Naive B cell (primary cell): ENCODE measurements at places on chromosomes 11 and 22. TPM values are rescaled to one million over a fixed set of nuclear protein-coding genes. Genes with fewer than 3 reads are reported as not detected.
A peak's percentile ranks its signal among the peaks of the same experiment; 100 is the strongest.

DNA sequence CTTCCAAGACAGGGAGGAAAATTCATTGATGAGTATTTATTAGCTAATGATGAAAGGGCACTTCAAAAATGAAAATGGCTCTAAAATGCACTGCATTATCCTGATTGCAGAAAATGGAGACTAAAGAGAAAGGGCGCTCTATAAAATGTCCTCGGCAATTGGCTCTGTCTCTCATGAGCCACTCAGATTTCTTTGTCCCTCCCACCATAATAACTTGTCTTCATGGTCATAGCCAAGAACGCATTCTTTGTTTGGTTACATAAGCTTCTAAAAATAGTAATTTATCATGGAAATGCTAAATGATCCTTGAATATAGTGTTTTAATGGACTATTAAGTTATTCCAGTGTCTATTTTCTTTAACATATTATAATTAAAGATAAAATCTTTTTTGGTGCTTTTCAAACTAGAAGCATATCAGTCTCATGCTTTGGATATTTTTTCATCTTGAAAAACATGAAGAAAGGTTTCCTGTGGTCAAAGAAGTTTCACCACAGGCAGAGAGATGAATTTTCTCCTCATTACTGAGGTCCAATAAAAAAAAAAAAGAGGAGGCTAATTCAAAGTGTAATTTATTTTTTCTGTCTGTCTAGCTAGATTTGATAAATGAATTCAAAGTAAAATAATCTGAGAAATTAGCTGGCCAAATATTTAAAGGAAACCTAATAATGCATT lies 238.1 kb upstream of the BLID start:
- DNase-seq: no peak

GRCh38 chr11:110162216-110162615 lies 69.0 kb downstream of the ZC3H12C start:
- no peak for DNase-seq

- DNase-seq: no peak
Measured at GRCh38 chr11:132980670-132981069, 551.6 kb downstream of the OPCML start.

DNA sequence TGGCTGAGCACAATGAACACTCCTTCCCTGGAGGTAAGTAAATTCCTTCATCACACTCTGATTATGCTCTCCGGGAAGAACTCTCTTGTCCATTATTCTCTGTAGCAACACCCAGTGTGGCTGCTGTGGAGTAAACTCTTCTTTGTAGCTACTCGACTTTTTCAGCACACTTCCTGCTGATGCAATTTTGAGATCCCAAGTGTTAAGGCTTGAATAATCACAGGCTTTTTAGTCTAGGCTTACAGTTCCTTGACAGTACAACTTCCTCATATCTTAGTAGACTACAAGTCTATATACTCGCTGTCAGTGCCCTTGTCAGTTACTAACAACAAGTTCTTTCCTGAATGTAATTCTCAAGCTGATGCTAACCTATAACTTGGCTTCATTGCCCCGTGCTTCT lies 301.8 kb upstream of the API5 start:
- DNase-seq: no peak

- DNase-seq: peak; percentile 16
Measured at GRCh38 chr11:7657306-7658025, 15.8 kb downstream of the CYB5R2 start.

GRCh38 chr11:110787680-110788079 lies 75.4 kb upstream of the ARHGAP20 start:
- DNase-seq: no peak

DNA sequence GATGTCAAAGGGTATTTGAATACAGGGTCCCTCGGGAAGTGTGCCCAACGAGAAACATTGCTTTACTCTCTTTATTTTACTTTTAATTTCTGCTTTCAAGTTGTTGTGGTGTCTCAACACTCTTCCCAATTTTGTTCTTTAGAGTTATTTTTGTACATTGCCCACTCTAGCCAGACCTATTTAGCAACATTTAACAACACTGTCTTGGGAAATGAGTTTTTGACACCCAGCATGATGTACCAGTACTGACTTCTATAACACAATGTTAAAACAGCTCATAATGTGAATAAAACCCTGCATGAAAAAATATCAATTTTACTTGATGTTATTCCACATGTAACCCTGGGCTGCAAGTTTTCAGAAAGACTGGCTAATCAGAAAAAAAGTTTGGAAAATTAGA lies 350.2 kb upstream of the PITPNB start:
- no peak for DNase-seq

Gene FAM227A
- polyA plus RNA-seq: not detected

Gene KCNQ1
- 16.9 TPM for polyA plus RNA-seq

Gene RASD2
- not detected for polyA plus RNA-seq

Gene OR51B2
- not detected for polyA plus RNA-seq
